Aorta (tissue), 5 donors: ENCODE measurements at places on chromosomes 6 and 20. TPM values are rescaled to one million over a fixed set of nuclear protein-coding genes. Genes with fewer than 3 reads are reported as not detected.

Gene FAM217A
- not detected for polyA plus RNA-seq

Gene LRRN4
- polyA plus RNA-seq, result not detected

Gene USP49
- 1.3 TPM for polyA plus RNA-seq

Gene PTPRT
- 0.03 TPM for polyA plus RNA-seq

Gene WFDC12
- polyA plus RNA-seq, result not detected

Gene OR2B6
- not detected for polyA plus RNA-seq

Gene PLN
- polyA plus RNA-seq, result 539 TPM

Gene RAET1E
- polyA plus RNA-seq, result not detected

Gene IMPG1
- 0.03 TPM for polyA plus RNA-seq

Gene CLPSL1
- polyA plus RNA-seq, result not detected

Gene RAMACL
- 0.41 TPM for polyA plus RNA-seq

Gene DUSP15
- 31.7 TPM for polyA plus RNA-seq

Gene ZSCAN9
- 4.4 TPM for polyA plus RNA-seq

Gene PIGU
- 6.5 TPM for polyA plus RNA-seq

Gene MBOAT1
- 3.5 TPM for polyA plus RNA-seq

Gene NRN1
- 2.3 TPM for polyA plus RNA-seq

Gene NXT1
- 13.4 TPM for polyA plus RNA-seq

Gene SLC22A1
- polyA plus RNA-seq, result not detected

Gene SPATS1
- not detected for polyA plus RNA-seq

Gene ARMH2
- polyA plus RNA-seq, result not detected

Gene CAGE1
- not detected for polyA plus RNA-seq

Gene PDYN
- not detected for polyA plus RNA-seq

Gene ABHD16B
- not detected for polyA plus RNA-seq

Gene C6orf118
- polyA plus RNA-seq, result not detected

Gene C2
- polyA plus RNA-seq, result 16.7 TPM

Gene HDGFL1
- not detected for polyA plus RNA-seq

Gene NMBR
- not detected for polyA plus RNA-seq

Gene TFAP2D
- polyA plus RNA-seq, result not detected

Gene RAD21L1
- not detected for polyA plus RNA-seq

Gene FILIP1
- 6.9 TPM for polyA plus RNA-seq

Gene LY6G6C
- not detected for polyA plus RNA-seq

Gene AK9
- polyA plus RNA-seq, result 10.8 TPM

Gene IP6K3
- polyA plus RNA-seq, result not detected

Gene PRDM13
- not detected for polyA plus RNA-seq

Gene CDC40
- polyA plus RNA-seq, result 9.7 TPM

Gene SLC26A8
- polyA plus RNA-seq, result not detected

Gene FAM229B
- polyA plus RNA-seq, result 31.2 TPM

Gene ADA
- polyA plus RNA-seq, result 15.3 TPM

Gene GNAS
- 934 TPM for polyA plus RNA-seq

Gene PKIB
- polyA plus RNA-seq, result 14.4 TPM

Gene BEND6
- polyA plus RNA-seq, result 2.3 TPM

Gene HAO1
- not detected for polyA plus RNA-seq

Gene TAGAP
- 0.23 TPM for polyA plus RNA-seq

Gene DEK
- 83.9 TPM for polyA plus RNA-seq

Gene CST4
- polyA plus RNA-seq, result not detected

Gene RNF217
- polyA plus RNA-seq, result 14.2 TPM

Gene CGA
- polyA plus RNA-seq, result not detected

Gene NRSN1
- not detected for polyA plus RNA-seq

Gene SLC17A1
- polyA plus RNA-seq, result not detected

Gene DEFB132
- not detected for polyA plus RNA-seq

Gene POM121L2
- not detected for polyA plus RNA-seq

Gene MCHR2
- not detected for polyA plus RNA-seq

Gene GPX5
- not detected for polyA plus RNA-seq

Gene SLC13A3
- not detected for polyA plus RNA-seq

Gene HEY2
- polyA plus RNA-seq, result 46.1 TPM

Gene DLK2
- not detected for polyA plus RNA-seq

Gene LTA
- polyA plus RNA-seq, result 0.18 TPM
